ENCODE measurements at places on chromosomes 16 and 17.

DNA sequence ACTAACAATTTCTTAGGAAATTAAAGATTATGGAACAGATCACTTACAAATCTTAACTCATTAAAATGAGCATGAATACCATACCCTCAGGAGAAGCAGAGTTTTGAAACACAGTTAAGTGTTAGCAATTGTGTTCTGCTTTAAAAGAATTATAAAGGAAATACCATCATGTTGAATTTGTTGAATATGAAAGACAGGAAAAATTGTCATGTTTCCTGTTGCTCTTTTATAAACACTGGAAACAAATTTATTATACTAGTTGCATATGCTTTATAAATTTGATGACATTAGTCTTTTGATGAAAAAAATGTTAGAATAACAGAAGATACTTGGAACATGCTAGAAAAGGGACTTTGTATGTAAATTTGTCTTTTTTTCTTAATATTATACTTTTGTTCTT is 59.7 kb downstream of the VMP1 start:
- DNase-seq, result no peak

DNA sequence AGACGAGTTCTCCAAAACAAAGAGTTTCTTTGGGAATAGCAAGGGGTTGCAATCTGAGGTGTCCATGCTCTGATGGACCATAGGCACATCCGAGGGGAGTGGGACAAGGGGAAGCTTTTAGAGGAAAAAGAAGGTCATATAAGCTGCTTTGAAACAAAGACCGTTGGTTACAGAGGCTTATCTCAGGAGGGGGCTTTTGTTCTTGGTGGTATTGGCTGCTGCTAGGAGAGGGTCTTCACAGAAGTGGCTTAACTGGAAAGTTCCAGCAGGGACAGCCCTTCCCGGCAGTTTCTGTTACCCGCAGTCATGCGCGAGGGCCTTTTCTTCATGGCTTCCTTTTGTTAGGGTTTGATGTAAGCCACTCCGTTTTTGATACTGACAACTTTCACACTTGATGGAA is 76.0 kb downstream of the RAP1GAP2 start:
- DNase-seq, result no peak

DNA sequence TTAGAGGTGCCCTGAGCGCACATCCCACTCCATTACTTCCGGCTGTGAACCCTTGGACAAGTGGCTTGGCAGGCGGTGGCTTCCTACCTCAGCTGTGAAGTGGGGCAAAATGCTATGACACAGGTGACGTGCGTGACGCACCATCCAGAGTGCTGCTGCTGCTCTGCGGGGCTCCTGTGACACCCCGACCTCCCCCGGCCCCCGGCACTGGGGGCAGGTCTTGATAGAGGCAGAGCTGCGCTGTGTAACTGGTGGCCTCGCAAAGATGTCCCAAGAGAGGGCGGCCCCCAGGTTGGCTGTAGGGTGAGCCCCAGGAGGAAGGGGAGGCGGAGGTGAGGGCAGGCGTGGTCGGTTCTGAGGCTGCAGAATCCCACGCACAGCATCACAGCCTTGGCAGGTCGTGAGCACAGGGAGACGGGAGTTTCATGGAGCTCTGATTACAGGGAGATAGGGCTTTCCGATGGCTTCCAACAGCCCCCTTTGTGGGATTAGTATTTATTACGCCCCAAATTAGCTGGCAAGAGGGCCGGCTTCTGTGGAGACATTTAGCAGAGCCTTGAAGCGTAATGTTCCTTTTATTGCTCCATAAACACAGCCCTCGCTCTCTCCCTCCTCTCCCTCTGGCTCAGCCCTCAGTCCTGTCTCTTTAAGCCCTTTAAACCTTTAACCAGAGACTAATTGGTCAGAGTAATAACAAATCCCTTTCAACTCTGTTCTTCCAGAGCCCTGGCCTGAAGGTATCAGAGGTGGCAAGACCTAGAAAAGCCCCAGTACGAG is 328.1 kb downstream of the C16orf95 start:
- no peak for DNase-seq

DNA sequence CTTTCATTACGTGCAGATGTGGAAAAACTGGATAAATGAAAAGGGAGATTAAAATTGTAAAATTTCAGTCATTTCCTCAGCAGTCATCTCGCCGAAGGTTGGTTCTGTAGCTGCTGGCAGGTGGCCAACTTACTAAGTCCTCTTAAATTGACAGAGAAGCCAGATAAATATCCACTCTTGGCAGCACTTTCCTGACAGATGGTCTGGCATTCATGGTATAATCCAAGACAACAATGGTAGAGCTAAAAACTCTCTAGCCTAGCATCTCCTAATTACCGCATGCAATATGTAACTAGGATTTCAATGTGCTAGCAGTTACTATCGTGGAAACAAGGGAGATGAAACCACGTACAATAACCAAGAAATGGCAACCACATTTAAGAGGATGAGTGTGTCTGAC is 306.3 kb downstream of the CNTNAP4 start:
- no peak for DNase-seq

DNA sequence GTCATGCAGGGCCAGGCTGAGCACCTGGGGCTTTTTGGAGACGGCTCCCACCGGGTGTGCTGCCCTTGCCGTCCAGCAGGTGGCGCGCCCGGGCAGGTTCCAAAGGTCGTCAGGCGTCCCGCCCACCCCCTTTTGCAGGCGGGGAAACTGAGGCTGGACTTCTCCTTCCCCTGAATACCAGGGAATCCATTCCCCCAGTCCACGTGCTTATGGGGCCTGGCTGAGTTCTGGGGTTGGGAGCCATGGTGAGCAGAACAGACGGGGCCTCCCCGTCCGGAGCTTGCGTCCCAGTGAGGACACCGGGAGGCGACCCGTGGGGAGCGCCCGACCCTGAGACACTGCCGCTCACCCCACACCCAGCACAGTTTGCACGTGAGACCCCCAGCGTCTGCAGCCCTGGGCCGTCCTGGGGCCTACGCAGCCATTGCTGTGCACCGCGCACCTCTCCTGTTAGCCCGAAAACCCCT is 51.8 kb upstream of the JPH3 start:
- DNase-seq, result no peak

DNA sequence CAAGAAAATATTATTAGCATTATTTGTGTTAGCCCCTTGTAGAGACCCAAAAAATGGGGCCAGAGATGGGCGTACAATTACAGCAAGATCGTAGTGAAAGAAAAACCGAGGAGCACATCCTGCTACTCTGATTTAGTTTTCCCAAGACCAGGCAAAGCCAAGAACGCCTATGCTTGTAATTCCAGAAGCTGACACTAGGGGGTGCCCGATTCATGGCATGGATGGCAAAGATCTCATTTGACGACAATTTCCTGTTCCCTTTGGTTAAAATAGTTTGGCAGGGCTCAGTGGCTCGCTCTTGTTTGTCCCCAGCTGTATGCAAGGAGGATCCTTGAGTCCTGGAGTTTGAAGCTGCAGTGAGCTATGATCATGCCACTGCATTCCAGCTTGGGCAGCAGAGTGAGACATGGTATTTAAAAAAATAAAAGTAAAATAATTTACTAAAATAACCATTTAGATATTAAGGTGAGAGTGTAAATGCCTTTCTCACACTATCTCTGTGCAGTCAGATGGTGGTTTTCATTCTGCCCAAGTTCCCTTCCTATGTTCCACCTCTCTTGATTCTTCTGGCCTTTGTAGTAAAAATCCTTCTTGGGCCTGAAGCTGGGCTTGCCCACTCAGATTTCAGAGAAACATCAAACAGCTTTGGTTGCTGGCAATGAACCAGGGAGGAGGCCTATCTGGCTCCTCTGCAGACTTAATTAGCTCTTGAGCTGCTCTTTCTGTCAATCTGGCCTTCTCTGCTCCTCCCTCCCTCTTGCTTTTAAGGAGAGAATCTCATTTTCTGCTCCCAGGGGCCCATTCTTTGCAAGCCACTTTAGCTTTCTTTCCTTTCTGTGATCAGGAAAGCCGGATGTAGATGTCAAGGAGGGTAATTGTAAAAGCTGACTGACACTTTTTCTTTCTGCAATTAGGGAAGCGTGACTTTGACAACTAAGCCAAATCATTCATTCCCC is 31.2 kb downstream of the TMEM238L start:
- DNase-seq, result peak; percentile 15

GRCh38 chr17:50059256-50059655 is 3.3 kb downstream of the ITGA3 start:
- no peak for DNase-seq

DNA sequence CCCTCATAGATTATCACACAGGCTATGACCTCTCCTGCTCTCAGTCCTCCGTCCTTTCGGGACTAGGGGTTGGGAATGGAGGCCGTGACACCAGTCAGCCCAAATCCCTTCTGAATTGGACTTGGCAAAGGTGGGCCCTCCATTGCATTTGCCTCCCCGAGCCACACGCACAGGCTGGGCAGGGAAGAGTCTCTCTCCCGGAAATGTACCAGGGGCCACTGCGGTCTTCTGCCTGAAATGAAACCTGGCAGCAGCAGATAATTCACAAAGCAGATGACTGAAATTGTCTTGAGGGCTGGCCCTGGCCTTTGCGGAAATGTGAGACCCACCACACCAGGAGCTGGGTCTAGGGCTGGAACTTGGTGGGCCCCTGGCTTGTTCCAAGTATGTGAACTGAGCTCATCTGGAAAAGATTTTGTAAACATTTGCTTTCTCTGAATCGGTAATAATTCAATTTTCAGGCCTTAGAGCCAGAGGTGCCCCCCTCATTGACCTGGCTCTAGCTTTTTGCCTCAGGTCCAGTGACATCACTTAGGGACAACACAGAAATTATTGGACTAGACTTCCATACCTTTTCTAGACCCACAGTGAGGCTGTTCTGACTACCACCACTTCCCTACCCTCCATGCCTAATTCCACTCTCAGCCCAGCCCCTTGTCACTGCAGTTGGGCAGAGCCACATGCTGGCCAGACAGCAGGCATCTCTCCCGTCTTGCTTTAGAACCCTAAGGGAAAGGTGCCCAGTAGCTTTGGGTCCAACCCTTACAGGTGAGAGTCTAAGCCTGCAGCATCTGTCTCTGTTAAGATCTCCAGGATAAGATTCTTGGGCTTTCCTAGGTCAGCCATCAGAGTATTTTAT is 75.2 kb downstream of the CCDC182 start:
- no peak for DNase-seq

DNA sequence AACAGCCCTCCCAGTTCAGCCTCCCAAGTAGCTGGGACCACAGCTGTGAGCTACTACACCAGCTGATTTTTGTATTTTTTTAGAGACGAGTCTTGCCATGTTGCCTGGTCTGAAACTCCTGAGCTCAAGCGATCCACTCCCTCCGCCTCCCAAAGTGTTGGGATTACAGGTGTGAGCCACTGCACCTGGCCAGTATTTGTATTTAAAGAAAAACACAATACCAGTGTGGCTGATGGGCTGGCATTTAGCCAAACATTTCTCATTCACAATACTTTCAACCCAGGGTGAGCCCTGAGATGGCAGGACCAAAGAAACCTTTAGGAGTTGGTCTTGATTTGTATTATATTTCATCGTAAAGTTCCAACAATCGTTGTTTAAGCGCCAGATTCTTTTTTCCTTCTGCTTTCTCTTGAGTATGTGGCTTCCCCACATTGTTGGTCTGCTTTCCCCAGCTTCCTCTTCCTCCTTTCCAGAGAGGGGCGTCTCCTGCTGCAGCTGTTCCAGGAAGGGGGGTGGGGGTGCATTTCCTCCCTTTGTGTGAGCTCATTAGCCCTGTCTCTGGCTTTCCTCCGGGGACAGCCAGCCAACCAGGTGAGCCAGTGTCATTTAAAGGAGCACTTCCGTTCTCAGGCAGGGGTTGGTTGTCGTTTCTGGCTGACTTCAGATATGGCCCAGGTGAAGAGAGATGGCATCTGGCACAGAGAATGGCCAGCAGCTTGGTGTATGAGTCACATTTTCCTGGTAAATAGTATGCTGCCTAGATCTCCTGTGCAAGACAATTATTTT is 79.9 kb downstream of the GPRC5B start:
- DNase-seq, result no peak

DNA sequence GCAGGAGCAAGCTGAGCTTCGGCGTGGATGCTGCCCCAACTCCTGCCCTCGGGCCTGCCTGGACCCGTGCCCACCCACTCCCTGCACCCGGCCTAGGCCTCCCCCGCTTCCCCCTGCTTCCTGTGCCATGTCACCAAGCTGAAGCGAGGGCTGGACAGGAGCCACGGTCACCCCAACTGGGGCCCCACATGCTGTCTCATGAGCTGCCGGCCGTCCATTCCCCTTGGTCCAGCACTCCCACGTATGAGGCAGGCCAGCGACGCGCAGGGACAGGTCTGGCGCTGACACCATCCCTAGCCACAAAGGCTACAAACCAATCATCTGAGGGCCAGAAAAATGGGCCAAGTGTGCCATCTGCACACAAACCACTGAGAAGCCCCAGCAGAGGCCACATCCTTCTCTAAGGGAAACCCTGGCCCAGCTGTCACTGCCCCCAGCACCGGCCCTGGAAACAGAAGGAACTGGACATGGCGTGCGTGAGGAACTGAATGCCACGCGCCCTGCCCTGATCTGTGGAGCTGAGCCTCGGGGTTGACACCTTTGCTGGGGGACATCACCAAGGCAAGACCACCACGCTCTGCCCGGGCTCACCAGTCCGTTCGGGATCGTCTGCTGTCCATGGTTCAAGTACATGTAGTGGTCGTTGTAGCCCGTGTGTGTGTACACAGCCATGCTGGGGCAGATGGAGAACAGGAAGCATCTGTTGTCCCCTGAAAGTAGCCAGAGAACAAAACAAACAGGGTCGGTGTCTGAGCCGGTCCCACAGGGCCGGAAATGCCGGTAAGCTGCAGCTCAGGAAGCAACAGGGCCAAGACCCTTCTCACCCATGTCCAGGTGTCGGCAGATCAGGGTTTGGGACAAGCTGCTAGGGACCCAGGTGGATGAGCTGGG is 22.2 kb downstream of the MEAK7 start:
- no peak for DNase-seq

DNA sequence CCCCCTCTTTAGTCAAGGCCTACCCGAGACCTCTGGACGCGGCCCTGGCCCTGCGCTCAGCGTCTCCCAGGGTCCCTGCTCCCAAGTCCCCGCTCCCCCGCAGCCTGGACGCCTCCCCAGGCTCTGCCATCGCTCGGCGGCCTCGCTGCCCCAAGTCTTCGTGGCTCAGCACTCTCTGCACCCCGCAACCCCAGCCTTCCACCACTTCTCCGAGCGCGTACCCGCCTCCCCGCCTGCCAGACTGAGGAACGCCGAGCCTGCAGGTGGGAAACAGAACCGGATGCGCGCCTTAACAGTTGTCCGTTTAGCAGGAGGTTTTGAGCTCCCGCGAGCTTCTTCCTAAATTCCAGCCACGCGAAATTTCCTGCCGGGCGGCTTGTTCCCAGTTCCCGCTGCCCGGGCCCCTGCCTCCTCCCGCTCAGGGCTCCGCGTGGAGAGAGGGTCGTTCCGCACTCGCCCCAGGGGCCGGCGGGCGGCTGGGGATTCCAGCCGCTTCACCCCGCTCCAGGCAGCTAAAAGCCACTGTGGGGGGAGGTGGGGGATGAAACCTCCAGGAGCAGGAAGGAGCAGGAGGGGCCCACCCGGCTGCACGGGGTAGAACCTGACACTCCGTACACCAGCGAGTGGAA is 87.7 kb downstream of the KCNJ12 start:
- DNase-seq, result no peak

DNA sequence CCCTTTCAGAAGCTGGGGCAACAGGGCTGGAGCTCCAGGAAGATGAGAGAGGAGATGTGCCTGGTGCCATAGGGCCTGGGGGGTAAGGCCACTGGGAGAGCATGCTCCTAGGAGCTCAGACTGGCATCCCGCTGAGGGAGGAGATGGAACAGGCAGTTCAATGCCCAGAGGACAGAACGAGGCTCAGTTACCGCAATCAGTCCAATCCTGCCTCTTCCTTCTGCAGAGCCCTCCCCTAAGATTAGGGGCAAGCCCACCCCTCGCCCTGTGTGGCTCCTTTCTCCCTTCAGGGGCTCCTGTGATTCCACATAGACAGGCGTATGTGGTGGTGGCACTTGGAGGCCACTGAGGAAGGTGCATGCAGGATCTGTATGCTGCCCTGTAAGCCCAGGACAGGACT is 2.4 kb downstream of the CCDC42 start:
- no peak for DNase-seq
